A172 (cell line): ENCODE measurements at places on chromosomes 11 and 22.

- no peak for DNase-seq
These were observed 435.0 kb upstream of the CADM1 start for GRCh38 chr11:115939104-115939730.

DNA sequence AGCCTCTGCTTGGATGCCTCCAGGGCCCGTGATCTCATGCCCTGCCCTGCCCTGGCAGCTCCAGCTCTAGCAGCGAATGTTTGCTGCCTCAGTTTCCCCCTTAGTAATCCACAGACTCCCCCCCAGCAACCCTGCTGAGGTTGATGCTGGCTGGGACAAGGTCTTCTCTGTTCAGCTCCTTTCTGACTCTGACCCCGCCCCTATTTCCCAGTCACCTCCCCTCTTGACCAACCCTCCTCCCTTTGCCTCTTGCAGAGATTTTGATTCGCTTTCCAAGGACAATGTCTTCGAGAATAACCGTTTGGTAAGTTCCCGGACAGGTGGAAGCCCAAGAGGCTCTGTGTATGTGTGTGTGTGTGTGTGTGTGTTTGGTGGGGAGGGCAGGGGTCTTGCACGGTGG, 5.6 kb downstream of the MICALL1 start:
- no peak for DNase-seq

DNA sequence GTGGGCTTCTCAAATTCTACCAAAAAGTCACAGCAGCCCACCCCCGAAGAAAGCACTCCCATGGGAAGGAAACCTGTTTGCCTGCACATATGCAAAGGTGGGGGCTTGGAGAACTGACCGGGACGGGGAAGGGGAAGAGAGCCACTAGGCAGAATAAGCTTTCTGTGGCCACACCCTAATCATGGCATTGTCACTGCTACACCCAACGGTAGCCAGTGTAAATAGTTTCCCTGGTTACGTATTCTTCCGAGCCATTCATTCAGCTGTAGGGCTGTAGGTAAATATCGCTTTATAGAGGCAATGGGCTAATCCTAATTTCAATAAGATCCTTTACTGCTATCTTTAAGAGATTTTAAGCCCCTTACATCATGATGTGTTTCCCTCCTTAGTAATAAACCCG, 61.7 kb downstream of the PRDM11 start:
- no peak for DNase-seq

- no peak for DNase-seq
These were observed 33.7 kb upstream of the CD5 start for GRCh38 chr11:61068581-61068980.

DNA sequence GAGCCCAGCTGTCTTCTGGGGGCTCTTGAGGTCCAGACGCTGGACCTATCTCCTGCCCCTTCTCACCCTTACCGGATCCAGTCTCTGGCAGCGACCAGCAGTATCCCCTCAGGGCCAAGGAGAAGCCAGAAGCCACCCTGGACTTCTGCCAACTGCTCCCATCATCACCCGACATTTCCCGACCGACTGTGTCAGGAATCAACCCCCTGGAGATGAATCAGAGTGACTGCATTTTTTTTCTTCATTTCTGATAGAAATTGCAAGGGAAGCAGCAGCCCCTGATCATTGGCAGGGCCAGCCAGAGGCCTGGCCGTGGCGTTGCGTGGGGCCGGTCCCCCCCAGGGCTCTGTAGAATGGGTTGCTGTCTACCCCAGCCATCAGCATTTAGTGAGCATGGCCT, 5.2 kb upstream of the LIF start:
- peak; percentile 75 for DNase-seq

GRCh38 chr22:19962909-19963806, 21.5 kb upstream of the TXNRD2 start:
- DNase-seq: no peak

GRCh38 chr22:50170453-50171318, at the start of gene PANX2:
Gene PANX2, plus strand, starts transcription at chr22:50170731. Its CDS starts 0 bp downstream, at chr22:50170731.
- no peak for DNase-seq
